ENCODE measurements at places on chromosomes 7 and 10.

GRCh38 chr7:55348502-55348901 is 16.6 kb upstream of the LANCL2 start:
- peak; percentile 43 for DNase-seq

DNA sequence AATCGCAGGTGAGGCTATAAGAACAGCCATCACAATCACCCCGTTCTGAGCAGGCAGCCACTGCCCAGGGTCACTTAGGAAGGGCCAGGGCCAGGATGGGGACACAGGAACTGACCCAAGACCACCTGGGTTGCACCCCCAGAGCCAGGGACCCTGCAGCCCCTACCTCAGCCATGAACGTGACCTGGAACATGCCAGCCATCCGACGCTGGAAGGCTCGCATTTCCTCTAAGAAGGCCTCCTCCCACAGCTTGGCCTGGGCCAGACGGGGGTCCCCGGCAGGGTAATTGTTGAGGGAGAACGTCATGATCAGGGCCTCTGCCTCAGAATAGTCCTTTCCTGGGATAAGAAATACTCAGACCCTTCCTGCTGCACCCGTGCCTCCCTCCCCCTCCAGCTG is 5.0 kb downstream of the NPC1L1 start:
- no peak for DNase-seq

- no peak for DNase-seq
Measured at GRCh38 chr10:76552091-76552873, 1085.3 kb downstream of the KCNMA1 start.

- DNase-seq, result peak; percentile 45
Measured at GRCh38 chr10:48509974-48510692, 94.7 kb downstream of the ARHGAP22 start.

DNA sequence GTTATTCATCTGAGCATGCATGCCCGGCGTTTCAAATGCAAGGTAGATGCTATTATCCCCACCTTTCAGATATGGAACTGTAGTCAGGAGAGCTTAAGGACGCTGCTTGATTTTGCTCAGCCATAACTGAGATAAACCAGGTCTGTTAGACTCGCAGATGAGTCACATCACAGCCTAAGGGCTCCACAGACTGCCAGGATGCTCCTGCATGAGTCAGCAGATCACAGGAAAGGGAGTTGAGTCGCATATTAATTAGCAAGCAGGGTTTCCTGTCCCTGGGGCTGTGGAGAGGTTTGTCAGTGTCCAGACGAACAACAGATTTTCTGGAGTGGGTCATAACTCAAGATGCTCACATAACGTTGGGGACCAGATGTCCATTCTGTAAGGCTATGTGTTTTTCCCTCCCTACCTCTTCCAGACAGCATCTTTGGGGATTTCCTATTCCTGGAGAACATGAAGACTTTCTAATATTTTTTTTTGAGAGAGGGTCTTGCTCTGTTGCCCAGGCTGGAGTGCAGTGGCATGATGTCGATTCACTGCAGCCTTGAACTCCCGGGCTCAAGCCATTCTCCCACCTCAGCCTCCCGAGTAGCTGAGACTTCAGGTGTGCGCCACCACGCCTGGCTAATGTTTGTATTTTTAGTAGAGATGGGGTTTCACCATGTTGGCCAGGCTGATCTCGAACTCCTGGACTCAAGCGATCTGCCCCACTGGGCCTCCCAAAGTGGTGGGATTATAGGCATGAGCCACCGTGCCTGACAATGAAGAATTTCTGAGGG is 36.7 kb downstream of the PFKFB3 start:
- peak; percentile 98 for DNase-seq

DNA sequence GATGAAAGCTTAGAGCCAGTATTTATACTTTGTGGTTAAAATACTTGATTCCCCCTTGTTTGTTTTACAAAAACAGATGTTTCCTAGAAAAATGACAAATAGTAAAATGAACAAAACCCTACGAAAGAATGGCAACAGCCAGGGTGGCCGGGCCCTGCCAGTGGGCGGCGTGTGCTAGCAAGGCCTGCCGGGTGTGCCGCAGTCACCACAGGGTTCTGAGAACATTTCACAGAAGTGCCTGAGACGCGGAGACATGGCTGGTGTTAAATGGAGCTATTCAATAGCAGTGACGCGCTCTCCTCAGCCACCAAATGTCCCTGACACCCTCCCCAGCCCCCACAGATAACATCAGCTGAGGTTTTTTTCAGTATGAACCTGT is 14.5 kb downstream of the GPR146 start:
- no peak for DNase-seq

DNA sequence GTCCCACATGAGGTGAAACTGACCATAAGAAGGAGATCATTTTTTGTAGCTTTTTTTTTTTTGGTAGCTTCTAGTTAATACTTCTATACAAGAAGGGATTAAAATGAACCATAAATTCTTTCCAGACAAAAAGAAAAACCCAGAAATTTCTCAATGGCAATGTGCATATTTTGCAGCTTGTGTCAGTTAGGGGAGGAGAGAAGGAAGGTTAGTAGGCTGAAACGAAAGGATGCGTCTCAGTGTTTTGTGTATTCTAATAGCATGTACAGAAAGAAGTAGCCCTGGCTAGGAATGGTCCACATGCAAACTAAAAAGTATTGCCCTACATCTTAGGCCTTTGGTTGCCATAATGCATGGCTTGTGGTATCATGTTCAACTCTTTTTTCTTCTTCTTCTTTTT is 90.6 kb downstream of the CACNB2 start:
- DNase-seq, result no peak

DNA sequence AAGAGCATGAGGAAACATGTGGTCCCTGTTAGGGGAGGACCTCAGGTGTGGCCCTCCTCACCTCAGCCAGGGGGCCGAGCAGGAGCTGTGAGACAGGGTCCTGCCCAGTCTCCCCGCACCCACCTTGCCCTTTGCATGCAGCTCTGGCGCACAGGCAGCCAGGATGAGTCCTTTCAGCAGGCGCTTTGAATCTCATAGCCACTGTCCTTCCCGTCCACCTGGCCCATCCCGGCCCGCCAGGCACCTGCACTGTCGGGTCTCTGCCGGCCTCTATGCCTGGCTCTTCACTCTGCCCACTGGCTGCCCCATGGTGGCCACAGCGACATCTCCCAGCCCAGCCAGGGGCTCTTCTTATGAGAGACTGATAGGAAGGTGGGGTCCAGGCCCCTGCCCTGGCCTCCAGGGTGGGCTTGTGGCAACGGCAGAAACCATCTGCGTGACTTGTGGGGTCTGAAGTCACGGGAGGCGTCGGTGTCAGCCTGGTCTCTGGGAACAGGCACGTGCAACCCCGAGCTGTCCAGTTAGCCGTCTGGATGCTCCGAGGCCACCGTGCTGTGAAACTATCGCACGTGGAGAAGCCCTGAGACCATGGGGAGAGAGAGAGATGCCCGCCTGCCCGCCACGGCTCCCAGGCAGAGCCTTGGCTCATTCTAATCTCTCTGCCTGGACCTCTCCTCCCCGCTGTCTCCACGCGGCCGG is 37.4 kb downstream of the FOXL3 start:
- no peak for DNase-seq

DNA sequence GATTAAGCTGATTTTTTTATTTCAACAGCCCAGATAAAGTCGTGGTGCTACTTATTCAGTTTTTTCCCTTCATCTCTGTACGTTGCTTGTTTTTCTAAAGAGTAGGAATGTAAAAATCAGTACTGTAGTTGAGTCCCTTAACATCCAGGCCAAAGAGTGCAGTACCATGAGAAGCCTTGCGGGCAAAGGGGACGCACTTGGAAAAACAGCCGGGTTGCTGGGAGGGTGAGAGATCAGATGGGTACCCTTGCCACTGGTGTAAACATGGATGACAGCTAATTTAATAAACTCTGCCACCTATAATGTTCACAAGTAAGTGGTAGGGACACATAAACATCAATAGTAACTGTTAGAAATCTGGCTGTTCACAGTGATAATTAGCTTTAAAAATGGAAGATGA is 175.9 kb downstream of the POU6F2 start:
- no peak for DNase-seq

GRCh38 chr7:94355454-94355853 is 39.2 kb upstream of the COL1A2 start:
- DNase-seq, result no peak

DNA sequence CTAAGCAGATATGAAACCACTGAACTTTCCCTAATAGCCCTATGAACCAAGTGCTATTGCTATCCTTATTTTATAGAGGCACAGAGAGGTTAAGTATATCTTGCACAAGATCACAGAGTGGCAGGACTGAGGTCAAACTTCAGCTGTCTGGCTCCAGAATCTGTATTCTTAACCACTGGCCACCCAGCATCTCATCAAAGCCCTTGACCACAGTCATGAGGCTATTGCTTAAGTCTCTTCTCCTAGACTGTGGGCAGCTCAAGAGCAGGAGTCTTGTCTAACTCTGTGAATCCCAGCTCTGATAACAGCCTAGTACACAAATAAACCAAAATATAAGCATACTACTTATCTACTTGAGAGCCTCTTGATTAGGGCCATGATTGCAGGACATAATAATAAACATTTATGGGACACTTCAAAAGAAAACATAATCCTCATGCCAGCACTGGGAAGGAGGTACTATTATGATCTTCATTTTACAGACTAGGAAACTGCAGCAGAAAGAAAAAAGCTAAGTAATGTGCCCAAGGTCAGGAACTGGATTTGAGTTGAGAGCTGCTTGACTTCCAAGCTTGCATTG is 22.4 kb upstream of the SMC3 start:
- peak; percentile 45 for DNase-seq

DNA sequence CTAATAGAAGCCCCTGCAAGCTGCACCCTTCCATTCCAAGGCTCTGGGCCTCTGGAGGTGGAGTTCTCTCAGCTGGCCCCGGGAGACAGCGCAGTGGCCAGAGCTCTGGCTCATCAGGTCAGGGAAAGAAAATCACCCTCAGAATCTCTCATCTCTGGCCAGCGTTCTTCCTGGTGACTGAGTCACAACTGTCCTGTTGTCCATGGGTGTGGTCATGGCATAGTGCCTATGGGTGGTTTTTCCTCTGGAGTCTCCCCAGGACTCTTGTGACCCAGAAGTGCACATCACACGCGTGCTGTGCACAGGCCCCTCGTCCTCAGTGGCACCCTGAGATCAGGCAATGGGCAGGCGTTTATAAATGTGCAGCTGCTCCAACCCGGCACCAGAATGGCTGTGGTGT is 27.4 kb upstream of the FXYD4 start:
- no peak for DNase-seq

DNA sequence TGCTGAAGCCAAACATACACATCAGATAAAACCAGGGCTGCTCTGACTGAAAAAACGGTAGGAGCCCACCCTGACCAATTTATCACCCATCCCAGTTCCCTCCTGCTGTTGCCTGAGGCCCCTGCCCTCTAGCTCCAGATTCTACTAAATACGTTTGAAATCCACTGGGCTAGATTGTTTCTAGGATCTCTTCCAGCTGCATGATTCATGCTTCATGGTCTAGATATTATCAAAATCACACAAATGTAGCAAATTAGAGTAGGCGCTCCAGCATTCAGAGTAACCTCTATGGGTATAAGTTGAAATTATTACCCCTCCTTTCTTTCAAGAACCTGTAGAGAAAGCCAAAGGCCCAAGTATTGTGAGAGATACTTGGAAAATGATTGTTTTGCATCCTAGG is 151.2 kb upstream of the FAM13C start:
- peak; percentile 36 for DNase-seq

GRCh38 chr10:70162151-70162891 is 8.0 kb downstream of the SAR1A start:
- DNase-seq, result no peak

GRCh38 chr10:34576797-34577196 is 238.3 kb downstream of the PARD3 start:
- DNase-seq, result peak; percentile 51

GRCh38 chr7:87287738-87288341 is 57.6 kb upstream of the CROT start:
- no peak for DNase-seq

DNA sequence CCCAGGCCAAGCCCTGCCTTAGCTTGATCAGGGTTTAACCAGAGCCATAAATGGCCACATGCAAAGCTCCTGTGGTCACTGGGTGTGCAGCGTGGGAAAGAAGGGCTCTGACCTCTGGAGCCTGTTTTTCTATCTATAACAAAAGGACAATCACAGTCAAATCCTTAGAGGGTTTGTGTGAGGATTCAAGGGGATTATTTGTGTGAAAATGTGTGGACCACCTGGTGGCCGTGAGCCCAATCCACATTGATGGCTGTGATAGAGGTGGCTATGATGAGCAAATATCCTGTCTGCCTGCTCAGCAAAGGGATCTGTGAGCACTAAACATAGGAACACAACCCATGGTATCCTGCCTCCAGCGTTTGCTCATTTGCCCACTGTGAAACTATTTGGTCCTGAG is 107.1 kb downstream of the C10orf90 start:
- no peak for DNase-seq

- no peak for DNase-seq
Measured at GRCh38 chr7:26280723-26281122, 10.9 kb upstream of the SNX10 start.

GRCh38 chr10:12971001-12971788 is 30.3 kb downstream of the CCDC3 start:
- no peak for DNase-seq

DNA sequence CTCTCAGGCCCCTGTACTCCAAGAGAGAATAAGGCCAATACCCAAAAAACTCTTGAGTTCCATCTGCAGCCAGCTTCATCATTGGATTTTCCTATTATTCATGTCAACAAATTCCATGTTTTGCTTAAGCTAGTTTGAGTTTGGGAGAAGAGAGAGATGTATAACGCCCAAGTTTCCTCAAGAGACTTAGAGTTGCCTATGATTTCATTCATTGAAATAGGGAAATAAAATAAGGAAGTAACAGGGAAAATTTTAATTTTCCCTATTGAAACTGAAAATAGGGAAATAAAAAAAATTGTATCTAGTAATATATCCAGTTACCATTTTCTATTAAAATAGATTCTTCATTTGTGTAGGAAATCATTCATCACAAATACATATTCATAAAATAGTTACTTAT is 66.5 kb upstream of the SVIL start:
- DNase-seq, result no peak

GRCh38 chr10:95428701-95429100 is 132.5 kb downstream of the SORBS1 start:
- DNase-seq, result no peak

- DNase-seq, result no peak
Measured at GRCh38 chr10:125199270-125199669, 38.9 kb upstream of the CTBP2 start.

- peak; percentile 84 for DNase-seq
Measured at GRCh38 chr10:26890956-26891355, 30.2 kb upstream of the ABI1 start.

DNA sequence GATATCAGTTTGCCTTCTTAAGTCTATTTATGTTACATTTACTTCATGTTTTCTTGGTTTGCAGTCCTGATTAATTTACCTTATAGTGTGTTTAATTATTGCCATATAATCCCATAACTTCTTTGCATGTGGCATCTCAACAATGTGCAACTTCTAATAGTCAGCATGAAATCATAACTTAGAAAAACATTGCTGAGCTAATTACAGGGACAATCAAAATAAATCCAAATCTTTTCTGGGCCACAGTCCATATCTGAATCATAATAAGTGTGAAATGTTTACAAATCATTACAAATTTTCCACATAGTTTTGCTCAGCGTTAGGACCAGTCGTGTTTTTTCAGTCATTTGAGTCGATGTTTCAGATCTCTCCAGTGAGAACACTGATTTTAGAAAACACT is 29.1 kb upstream of the CABCOCO1 start:
- DNase-seq, result peak; percentile 29

Measured in fibroblast of pulmonary artery (primary cell).